ENCODE measurements at places on chromosomes 7 and 10.

DNA sequence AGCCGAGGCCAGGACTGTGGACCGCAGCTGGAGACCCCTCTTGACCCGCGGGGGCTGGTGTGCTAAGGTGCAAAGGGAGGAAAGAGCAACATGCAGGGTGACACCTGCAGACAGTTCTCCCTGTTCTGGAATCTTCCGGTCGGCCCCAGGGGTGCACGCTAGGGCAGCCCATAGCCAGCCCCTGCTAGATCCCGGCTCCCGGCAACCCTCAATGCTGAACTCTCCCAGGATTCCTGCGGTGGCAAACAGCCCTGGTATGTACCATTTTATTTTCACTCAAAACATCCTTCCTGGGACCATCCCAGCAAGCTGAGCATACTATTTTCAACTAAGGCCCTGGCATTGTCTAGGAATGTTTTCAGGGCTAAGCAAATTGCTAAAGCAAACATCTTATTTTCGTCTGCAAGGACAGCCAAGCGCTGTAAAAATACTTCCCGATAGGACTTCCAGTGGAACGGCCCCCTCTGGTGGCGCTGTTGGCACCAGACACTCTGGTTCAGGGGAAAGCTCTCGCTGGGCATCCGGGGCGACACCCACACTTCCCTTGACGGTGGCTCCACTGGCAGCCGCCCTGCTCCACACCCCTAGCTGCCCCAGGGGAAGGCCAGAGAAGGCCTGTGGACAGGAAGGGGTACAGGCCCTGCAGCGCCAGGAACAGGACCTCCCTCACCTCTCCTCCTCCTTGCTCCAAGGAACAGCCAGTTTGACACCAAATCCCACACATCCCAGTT is 99.4 kb downstream of the CTBP2 start:
- DNase-seq: peak; percentile 49

DNA sequence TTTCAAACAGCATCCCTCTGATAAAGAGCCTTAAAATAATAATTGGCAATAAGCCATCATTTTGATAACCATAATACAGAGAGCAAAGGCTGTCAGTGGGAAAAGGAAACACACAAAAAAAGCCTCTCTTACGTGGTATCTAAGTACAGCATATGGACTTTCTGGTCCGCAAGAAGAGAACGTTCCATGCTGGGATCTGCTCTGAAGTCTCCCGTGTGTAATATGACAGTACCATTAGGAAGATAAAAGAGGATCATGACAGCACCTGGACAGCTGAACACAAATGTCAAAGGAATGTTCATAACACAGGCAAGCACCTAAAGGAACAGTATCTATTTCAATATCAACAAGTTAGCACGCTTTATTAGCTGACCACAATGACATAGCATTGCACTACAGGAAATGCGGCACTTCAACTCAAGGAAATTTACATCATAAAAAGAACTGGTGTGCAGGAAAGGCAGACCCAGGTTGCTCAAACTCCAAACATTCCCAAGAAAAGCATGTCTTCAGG is 9.9 kb downstream of the DCLRE1A start:
- DNase-seq: no peak

DNA sequence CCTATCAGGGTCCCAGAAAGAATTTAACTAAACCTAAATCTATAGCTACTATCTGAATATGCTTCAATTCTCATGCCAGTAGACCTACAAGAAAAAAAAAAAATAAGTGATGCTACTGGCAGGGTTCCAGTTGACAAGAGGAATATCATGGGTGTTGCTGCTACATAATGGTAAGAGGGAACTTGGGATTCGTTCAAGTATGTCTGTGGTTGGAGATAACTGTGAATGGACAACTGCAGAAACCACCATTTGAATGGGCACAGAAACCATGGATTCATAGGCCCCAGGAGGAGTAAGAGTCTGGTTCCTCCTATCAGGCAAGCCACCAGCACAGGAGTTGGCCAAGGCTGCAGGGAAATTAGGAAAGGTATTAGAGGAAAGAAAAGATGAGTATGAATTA is 287.6 kb upstream of the HGF start:
- DNase-seq: no peak

- DNase-seq: no peak
Measured at GRCh38 chr10:51462076-51462779, 237.2 kb downstream of the CSTF2T start.

- DNase-seq: no peak
Measured at GRCh38 chr10:96501985-96502384, 11.7 kb downstream of the TLL2 start.

- DNase-seq: no peak
Measured at GRCh38 chr10:93790439-93790838, 32.7 kb downstream of the LGI1 start.

DNA sequence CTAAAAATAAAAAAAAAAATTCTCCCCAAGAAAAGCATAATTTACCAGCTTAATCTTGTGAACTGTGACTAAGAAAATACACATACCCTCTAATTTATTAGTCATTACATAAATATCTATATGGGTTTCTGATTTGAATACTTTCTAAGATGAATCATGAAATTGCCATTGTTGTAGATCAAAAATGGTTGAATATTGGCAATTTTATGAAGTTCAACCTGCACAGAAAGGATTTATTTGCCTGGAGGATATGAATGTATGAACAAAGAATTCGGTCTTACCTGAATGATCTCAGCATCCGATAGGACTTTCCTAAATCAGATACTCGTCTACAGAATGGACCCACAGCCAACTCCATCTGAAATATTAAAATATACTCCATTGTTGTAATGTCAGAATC is 61.5 kb downstream of the HBP1 start:
- DNase-seq: no peak

- no peak for DNase-seq
Measured at GRCh38 chr10:30579574-30579973, 50.0 kb downstream of the LYZL2 start.

GRCh38 chr7:132080967-132081668 is 495.2 kb downstream of the PLXNA4 start:
- no peak for DNase-seq

- DNase-seq: no peak
Measured at GRCh38 chr7:129170441-129171021, 17.9 kb upstream of the SMO start.

DNA sequence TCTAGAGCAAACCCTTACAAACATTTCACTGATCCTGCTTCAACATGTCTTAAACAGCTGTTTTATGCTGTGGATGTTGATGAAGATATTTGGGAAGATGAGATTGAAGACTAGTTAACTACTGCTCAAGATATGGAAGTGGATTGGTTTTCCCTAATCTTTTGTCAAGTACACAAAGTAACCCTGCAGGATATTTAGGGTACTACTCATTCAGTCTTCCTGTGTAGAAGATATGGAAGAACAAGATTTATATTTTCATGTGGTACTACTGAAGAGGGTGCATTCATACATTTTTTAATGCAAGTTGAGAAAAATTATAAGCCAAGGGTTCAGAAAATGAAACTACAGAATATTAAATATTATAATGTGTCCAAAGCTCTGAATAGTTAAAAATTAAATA is 18.3 kb upstream of the TMEM140 start:
- DNase-seq: no peak

DNA sequence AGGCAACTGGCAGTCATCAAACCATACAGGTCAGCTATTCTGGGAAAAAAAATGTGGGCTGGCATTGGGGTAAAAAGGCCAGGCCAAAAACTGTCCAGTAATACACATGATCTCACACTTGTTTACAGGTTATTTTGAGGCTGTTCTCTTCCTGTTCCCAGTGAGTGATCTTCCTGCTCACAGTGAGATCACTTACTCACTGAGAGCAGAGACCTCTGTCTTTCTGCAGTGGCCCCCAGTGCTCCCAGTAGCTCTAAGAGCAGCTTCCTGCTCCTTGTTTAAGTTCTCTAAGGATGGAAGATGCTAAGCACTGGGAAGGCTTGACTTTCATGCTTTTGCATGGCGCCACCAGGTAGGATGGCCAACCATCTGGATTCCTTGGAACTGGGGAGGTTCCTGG is 93.5 kb upstream of the KIAA1217 start:
- DNase-seq: no peak

DNA sequence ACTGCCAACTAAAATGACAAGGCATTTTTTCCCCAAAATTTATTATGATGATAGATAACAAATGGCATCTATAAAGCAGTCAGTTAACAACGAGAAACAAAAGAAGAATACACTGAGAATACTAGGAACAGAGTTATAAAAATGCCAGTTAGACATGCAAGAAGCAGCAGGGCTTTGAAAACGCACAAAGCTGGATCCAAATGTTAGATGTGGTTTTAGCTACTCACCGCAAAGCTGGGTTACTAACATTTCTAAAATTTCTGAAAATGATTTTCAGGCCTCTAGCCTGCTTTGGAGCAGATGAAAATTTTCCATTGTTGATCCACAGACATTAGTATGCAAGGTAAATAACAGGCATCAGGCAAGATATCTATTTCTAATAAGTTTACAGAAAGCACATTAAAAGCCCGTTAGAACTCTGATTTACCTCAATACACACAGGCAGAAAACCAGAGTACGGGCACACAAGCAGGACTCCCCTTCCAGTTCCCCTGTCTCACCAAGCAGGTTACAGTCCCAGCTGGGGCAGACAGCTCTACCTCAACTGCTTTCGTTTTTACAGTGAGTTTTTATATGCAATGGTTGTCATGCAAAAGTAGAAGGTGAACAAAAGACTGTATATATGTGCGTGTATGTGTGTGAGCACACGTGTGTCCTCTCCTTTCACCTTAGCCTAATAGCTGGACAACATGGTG is 37.9 kb downstream of the GLI3 start:
- DNase-seq: no peak

DNA sequence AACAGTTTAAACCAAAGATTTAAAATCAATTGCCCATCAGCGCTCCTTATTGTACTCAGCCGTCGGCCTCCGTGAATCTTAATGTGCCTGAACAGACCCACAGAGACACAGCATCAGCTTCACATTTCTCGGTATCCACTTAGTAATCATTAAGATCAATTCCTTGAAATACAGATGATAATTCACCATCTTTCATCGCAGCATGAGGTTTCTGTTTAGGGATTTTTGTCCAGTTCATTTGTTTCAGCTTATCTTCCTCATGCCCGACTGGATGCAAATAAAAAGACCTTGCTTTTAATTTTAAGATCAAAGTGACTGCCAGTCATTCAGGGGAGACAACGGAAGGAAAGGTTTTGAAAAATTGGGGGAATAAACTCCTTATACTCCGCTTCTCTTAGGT is 207.8 kb downstream of the WDR37 start:
- no peak for DNase-seq

GRCh38 chr7:43922726-43923125 is 3.5 kb upstream of the UBE2D4 start:
- DNase-seq: no peak

DNA sequence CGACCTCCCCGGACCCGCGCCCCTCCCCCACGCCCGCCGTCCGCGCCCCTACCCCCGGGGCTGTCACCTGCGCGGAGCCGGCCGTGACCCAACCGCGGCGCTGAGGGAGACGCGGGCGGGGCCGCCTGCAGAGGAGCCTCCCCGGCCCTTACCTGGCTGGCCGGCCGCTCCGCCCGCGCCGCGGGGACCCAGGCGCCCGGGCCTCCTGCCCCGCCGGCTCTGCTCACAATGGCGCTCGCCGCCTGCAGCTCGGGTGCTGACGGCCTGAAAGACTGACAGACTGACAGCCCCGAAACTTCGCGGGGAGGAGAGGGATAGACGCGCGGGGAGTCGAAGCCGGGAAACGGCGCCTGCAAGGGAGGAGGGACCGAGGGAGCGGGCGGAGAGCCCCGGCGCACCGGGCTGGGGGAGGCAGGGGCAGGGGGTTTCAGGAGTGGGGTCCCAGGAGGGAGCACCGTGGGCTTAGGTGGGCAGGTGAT is 393 bp downstream of the ZNF467 start:
- no peak for DNase-seq

DNA sequence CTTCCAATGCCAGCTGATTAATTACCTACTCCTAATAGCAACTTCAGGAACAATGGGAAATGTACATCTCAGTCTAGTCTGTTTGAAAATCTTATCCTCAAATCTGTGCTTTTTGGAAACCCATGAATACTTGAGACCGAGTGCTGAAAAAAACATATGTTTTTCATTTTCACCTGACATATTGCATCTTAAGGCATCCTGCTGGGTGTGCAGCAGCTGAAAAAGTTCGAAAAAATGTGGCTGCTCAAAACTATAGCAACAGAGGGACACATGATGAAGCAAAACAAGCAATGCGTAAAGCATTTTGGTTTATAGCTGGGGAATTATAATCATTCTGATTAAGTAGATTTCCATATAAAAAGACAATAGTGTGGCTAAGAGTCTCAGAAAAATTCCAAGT is 218.0 kb downstream of the CREB5 start:
- DNase-seq: no peak

DNA sequence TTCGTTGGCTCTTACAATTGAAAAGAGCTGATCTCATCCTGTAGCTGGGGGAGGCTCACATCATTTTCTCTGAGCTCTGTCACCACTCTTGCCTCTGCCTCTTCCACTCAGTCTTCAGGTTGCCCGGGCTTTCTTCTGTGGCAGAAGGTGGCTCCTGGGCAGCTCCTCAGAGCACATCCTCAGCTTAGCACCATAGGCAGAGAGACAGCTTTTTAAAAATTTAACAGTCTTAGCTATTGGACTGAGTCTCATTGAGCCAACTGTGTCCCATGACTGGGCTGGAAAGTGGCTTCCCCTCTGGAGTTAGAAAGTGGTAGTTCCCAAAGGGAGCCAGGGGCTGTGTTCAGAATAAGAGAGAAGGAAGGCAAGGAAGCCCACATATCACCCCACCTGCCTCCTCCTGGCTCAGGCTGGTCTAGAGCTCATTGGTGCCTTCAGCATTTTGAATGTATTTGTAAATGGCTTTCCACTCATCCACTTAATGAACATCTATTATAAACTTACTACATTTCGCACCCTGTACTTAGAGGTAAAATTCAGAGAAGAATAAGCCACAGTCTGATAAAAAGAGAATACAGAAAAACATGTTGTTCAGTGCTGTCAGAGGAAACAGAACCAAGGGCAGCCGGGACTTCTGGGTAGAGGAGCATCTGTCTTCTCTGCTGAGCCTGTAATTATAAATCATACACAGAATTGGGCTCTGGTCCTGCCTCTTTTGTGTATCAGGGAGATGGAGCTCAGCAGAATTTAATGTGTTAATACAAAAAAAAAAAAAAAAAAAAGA is 119.3 kb downstream of the WDFY4 start:
- DNase-seq: no peak

- no peak for DNase-seq
Measured at GRCh38 chr7:145644426-145645134, 472.0 kb upstream of the CNTNAP2 start.

- DNase-seq: no peak
Measured at GRCh38 chr10:47378606-47379444, 5.3 kb downstream of the ZNF488 start.

DNA sequence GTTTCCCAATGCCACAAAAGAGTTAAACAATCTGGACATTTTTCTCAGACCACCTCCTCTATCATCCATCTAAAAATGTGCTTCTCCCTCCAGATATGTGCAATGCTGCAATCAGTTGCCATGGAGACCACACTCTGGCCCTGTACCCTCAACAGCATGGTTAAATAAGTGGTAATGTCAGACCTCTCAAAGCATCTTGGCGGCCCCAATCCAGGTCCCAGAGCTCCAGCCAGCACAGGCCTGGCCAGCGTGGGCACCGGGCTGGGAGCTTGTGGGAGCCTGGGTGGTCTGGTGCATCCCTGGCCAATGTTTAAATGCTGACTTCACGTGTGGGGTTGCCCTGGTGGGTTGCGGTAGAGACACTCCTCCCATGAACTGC is 362.9 kb upstream of the ZNF32 start:
- DNase-seq: no peak

- no peak for DNase-seq
Measured at GRCh38 chr7:27235387-27236311, 7.0 kb upstream of the EVX1 start.
